NCI-H1417 (cell line): ENCODE measurements at places on chromosomes 7 and 10.

DNA sequence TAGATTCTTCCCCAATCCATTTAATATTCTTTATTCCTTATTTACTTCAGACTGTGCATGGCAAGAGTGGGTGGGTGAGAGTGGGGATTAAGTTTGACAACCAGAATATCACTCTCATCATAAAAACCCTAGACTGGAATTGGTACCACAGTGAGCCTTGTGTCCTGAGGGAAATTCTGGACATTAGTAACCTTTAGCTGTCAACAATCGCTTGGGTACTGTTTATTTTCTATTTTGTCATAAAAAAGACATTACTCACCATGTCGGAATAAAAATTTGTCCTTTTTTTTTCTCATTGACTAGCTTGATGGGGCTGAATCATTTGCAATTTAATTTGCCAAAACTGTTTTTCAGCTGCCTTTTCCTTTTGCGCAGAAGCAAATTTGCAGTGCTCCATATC lies 176.1 kb upstream of the SEMA3C start:
- no peak for DNase-seq

GRCh38 chr10:110750931-110751330 lies 106.8 kb downstream of the RBM20 start:
- DNase-seq: no peak

DNA sequence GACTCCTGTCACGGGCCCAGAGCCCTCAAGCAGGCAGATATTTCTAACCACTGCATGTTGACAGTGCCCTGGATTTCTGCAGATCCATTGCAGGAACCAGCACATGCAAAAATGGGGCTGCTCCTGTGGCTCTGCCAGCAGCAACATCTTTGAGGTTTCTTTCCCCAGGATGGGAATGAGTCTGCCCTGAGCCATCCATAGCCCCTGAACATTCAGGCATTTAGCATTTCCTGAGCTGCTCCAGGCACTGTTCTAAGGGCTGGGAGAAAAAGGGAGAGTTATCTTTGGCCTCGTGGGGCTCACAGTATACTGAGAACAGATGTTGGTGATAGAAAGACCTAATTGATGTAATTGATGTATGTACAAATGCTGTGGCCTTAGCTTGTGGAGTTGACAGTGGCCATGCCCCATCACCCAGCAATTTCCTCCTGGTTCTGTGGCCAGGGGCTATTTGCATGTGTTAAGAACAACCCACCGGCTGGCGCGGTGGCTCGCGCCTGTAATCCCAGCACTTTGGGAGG lies 66.0 kb upstream of the LRRC4 start:
- DNase-seq: no peak

- DNase-seq: peak; percentile 28
Measured at GRCh38 chr7:42932811-42933591, 825 bp downstream of the MRPL32 start.

DNA sequence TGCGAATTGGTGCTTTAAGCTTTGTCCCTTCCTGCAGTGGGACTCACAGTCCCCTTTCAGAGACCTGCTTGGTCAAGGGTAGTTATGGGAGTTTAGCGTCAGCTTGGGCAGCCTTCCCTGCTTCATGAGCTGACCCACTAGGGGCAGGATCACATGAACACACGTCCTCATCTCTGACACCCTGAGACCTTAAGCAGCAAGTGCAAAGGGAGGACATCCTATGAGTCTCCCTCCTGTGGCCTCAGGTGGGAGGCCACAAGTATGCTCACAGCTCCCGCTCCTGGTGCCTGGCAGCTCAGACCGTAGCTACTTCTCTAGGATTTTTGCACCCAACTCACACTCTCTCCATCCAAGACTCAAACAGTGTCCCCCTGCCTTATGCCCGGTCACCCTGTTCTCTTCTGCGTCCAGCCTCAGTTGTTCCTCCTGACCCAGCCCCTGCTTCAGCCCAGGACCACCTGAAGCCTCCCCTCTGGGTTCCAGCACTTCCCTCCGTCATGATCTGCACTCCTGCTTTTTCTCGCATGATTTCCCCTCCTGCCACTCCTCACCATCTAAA lies 136.6 kb upstream of the FAM20C start:
- no peak for DNase-seq

GRCh38 chr7:142788303-142789289 lies 17.8 kb downstream of the PRSS2 start:
- DNase-seq: no peak

DNA sequence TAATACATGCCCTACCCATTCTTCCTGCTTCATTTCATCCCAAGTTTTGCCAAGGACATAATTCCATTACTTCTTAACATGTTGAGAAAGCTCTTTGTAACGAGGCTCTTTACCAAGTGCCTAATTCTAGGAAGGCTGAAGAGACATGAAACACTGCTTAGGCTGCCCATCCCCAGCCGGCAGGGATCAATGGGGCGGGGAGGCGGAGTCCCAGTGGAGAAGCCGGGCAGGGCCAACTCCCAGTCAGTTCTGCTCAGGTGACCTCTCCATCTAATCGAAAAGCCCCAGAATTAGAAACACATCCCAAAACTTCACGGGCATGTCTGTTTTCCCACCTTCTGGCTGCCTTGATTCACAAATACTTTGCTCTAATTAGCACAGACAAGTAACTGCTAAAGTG lies 89.5 kb upstream of the LYZL1 start:
- DNase-seq: no peak

GRCh38 chr7:143247372-143247771 lies 15.9 kb upstream of the GSTK1 start:
- DNase-seq: no peak

- no peak for DNase-seq
Measured at GRCh38 chr7:42115795-42116194, 121.2 kb downstream of the GLI3 start.

DNA sequence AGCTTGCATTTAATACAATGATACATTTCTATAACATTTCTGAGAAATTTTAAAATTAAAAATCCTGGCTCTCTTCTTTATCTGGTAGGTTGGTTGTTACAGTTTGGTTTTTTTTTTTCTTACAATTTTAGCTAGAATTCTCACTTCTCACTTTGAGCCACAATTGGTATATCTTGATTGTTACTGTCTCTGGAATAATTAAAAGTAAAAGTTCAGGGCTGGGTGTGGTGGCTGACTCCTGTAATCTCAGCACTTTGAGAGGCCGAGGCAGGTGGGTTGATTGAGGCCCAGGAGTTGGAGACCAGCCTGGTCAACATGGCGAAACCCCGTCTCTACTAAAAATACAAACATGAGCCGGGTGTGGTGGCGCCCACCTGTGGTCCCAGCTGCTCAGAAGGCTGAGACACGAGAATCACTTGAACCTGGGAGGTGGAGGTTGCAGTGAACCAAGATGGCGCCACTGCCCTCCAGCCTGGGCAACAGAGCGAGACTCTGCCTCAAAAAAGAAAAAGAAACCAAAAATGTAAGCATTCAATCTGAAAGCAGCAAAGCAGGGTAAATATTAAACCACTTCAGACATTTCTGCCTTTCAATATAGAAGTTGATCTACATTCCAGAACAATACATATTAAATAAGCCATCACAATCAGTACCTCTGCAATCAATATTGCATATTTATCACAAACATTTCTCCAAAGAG lies 88.6 kb upstream of the PFKP start:
- no peak for DNase-seq

- DNase-seq: no peak
Measured at GRCh38 chr7:50497068-50497642, 47.0 kb upstream of the FIGNL1 start.

DNA sequence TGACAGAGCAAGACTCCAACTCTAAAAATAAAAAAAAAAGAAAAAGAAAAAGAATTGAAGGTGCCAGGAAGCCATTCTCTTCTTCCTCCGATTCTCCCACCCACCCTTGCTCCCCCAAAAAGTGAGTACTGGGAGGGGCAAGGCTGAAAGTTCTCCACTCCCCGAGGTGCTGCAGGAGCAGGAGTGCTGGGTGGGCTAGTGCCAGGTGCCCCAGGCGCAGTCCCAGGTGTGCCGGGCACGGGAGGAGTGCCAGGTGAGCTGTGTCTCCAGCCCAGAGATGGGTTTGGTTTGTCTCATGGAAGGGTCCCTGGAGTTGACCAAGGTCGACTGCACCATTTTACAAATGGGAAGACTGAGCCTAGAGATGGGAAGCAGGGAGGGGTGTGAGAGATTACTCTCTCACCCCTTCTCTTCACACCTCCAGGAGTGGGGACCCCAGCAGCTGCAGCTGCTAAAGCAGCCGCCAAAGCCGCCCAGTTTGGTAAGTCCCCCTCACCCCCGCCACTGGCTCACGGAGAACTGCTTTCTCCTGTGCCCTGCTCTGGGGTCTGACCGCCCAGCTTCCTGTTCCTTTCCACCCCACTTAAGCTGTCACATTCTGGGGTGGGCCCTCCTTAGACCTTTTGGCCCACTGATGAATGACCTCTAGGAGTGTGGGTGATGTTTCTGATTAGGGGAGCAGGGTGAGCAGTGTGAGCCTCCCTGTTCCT lies 26.2 kb upstream of the LIMK1 start:
- DNase-seq: no peak

DNA sequence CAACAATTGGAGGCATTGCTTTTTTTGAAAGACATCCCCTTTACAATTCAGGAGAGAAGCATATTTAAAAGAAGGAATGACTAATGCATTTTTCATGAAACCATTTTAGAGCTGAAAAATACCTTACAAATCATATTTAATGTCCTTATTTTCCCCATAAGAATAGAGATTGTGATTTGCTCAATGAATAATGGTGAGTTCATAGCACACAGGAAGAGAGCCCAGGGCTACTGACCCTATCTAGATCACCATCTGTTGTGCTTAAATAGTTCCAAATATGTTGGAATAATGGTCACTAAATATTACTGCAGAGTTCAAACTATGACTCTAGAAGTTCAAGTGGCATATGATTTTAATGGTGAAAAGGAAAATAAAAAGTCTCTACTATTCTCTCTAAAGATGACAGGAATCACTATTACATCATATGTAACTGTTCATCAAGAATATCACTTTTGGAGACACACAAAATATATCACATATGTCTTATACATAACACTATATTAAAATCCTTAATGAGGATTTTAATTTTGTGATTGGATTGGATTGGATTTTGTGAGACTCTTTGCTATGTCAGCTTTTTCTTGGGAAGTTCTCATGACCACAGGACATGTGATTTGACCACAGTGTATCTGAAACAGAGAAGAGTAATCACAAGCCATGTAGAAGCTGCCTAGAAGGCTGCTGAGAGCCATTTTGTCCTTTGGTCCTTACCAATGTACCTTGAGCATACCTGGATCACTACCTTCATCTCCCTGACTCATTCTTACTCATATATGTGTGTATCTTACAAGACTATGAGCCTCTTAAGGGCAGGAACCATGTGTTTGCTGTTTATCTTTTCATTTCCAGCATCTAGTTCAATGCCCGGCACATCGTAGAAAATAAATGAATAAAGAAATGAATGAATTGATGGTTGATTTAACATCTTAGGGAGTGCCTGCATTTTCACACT lies 26.4 kb downstream of the SLC16A9 start:
- DNase-seq: no peak

DNA sequence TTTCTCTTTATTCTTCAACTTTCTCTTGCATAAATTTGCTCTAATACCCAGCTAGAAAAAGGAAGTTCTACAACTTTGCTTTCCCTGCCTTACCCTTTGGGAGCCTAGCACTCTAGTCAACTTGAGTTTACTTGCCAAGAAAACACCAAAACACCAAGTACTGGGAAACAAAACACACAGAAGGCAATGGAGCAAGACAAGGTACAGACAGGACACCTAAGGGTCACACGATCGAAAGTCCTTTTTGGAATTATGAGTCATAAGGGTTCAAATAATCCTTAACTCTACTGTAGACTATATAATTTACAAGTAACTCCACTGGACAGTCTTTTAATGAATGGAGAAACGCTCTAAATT lies 42.6 kb upstream of the ANAPC16 start:
- no peak for DNase-seq

DNA sequence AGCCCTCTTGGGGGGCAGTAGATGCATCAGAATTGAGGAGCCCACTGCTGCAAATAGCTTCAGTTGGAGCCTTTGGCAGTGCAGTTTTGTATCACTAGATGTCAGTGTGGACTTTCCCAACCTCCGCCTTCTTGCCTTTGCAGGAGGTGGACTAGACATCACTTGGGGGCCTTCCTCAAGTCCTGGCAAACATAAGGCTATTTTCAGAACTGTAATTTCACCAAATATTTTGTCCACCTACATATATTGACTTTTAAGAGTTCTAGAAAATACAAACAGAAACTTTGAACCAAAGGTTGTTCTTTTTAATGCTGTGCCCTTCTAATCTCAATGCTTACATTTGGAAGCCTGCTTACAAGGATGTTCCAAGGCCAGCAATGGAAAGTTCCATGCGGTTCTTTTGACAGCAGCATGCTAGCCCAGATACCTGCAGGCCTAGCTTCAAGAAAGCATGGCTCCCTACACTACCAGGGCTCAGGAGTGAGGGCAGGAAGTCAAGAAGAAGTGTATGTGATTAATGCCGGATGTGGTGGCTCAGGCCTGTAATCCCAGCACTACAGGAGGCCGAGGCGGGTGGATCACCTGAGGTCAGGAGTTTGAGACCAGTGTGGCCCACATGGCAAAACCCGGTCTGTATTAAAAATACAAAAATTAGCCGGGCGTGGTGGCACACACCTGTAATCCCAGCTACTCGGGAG lies 8.0 kb upstream of the ZNRF2 start:
- no peak for DNase-seq

DNA sequence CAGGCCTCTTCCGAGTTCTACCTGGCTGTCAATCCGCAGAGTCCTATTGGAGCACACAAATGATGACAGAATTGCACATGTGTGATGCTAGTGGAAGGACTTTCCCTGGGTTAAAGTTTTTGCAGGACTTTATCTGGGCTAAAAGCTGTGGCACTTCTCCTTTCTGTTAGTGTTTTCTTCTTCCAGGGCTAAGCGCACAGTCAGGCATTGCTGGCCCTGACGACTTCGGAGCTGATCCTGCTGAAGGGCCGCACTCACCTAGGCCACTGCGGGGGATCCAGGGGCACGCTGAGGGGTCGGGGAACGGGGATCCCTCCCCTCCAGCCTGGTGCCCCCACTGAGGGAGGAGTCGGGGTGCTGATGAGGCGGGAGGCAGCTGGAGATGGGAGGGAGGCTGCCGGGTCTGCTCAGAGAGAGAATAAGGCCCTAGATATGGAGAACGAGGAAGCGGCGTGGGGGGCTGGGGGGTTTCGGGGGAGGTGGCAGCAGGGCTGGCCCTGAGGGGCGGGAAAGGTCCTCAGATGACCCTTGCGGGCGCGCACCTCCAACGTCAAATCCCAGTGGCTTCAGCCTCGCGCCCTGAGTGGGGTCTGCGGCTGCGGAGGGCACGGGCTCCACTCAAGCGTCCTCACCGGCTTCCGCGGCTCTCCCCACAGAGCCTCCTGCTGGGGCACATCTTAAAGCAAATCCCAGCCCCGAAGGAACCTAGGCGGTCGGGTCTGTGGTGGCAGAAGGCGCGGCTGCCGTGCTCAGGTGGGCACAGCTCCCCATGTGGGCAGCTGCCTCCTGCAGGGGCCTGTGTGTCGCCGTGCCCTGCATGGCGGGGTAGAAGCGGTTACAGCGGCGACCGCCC lies 30.9 kb downstream of the AGR3 start:
- no peak for DNase-seq
